ENCODE measurements at places on chromosomes 1 and 21.

DNA sequence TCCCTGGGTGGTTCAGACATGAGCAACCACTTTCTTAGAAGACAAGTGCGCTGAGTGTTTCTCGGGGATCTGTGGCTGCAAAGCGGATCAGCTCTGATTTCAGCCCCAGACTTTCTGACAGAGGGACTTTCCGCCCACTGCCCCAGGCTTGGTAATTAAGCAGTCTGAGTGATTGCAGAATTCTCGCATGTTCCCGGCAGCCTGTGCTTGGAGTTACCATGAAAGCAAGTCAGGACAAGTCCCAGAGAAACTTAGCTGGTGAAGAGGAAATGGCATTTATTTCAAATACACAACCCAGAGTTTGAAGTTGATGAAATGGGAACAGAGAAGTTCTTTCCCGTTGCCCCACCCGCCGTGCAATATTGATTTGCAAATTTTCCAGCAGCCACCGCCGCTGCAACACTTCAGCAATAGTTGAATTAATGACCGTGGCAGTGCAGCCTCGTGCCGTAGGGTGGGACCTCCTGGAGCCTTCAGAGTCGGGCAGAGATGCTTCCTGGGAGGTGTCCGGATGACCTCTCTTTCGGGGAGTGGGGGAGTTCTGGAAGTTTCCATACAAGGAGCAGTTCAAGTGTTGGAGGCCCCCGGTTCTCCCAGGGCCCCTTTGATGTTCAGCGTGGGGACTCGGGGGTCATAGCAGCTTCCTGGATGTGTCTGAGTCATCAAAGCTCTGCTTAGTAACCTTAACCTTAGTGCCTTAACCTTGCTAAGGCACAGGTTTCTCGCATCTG, 134.7 kb downstream of the KAZN start:
- no peak for DNase-seq

DNA sequence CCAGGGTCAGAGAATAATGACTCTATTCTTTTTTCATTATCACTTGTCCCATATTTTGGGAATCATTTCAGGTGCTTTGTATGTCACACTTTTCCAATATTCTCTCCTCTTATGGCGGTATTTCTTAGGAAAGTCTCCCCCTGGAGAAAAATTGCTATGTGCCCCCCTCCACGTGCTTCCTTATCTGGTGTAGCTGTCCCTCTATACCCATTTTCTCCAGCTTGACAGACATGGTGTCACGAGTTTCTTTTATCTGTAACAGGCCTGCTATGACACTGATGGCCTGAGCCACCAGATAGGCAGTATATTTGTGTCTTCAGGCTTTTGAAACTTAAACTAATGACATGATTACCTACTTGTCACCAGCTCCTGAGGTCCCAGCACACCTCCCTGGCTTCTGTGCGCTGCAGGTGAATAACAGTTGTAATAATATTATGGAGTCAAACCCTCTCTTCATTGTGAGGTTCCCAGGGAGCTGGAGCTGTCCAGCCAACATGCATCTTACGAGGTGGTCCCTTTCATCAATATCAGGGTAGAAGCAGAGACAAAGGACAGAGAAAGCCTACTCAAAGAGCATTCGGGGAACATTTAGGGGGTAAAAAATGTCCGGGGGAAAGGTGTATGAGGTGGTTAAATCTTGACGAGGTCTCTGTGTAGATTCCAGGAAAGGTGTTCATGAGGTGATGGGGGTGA, 71.2 kb upstream of the DUSP10 start:
- DNase-seq: no peak

DNA sequence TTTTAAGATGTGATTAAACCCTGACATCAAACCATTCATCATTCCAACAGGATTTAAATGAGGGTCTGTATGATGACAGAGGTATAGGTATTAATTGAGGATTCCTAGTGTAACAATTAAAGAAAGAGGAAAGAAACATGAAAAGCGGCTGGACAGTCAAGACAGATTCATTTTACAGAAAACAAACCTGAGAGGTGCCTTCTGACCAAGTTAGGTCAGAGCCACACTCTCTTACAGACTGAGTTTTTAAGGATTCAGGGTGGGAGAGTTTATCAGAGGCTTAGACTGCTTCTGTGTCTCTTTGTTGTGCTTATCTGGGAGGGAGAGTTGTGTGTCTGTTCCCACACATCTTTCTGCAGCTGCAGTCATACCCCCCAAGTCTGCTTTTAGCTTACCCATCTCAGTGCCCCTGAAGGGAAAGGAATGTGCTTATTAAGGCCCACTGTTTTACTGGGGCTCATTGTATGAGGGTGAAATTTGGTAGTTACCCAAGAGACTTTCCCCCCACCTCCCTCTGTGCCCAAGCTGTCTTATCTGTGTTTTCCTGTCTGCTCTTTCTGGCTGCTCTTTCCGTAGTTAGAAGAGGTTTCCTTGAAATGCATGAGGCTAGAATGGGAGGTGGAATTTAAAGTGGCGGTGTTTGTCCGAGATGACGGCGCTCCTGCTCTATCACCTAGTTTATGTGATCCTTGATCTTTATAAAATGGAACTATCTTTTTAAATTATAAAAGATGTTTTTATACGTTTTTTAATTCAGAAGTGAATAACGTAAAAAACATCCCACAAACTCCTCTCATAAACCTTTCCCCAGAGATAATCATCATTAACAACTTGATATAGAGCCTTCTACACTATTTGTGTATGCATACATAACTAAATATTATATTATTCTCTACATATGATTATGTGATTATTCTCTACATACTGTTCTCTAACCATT, 96.0 kb upstream of the TNFSF4 start:
- DNase-seq: no peak

DNA sequence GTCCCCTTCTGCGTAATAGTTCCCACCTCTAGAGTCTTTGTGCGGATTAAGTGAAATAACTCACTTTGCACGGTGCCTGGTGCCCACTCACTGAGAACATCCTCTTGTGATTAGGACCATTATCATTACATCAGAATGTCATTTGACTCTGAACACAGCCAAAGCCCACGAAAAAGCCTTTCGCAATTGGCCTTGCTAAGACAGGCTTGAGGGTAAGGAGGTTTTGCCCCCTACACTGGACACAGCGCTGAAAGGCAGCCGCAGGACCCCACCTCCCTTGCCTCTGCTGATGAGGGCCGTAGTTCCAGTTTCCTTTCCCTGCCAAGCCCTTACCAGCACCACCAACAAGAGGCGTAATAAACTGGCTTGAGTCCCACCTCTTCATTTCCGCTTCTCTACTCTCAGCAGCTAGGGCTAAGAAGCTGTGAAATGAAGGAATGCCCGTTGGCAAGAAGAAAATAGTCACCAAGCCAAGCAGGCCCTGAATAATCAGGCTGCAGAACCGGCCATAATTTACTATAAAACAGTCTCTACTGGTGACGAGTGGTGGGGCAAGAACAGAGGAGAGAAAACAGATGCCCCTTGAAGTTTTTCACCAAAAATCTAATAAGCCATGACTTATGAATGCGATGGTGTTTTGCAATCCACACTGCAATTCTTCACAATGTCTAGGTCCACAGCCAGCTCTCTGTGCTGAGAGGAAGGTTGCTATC, 53.1 kb downstream of the SH3GLB1 start:
- DNase-seq: no peak

GRCh38 chr1:209777587-209777986, 6.8 kb downstream of the C1orf74 start:
- DNase-seq: no peak

DNA sequence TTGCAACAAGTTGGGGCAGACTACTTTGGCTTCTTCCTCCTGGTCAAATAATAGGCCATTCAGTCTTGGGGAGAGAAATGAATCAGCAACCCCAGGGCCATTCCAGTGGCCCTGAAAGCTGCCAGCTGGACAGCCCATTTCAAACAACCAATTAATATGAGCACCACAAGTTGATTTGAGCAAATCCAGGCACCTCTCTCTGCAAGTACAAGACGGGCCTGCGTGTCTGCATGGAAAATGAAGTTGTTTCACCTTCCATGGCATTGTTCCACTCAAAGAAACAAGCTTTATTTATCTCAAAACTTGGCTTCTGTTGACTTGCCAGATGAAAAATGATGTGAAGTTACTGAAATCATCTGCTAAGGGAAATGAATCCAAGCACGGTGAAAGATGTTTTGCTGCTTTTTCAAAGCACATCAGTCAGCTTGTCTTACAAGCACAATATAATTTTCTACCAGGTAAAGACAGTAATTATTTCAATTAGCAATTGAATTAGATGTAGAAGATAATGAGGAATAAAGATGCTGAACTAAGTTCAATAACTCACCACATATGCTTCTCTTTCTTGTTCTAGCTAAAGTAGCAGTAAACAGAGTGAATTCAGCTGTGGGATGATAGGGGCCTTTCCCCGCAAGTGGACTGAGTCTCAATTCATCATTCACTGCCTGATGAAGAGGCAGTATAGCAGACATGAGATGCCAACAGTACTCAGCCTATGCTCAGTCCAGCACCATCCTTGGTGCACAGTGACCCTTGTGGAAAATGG, 95.2 kb upstream of the SSX2IP start:
- no peak for DNase-seq

GRCh38 chr21:31673321-31673912, 13.9 kb downstream of the SOD1 start:
- DNase-seq: no peak

DNA sequence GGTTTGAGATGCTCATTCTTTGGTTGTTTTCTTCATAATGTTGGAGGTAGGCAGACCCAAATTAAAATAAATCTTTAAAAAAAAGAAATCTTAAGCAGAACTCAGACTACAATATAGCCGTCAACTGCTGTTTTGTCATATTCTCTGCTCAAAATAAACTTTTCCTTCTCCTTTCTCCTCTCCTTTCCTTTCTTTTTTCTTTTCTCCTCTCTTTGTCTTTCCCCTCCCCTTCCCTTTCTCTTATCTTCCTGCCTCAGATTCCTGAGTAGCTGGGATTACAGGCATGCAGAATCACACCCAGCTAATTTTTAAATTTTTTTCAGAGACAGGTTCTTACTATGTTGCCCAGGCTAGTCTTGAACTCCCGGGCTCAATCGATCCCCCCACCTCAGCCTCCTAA, 24.8 kb upstream of the MTF1 start:
- no peak for DNase-seq

- no peak for DNase-seq
Observed at GRCh38 chr1:203346060-203346768, 4.7 kb downstream of the FMOD start.

- DNase-seq: no peak
Observed at GRCh38 chr1:93475681-93476080, 27.8 kb downstream of the FNBP1L start.

GRCh38 chr1:1908506-1908791, 6.6 kb upstream of the CALML6 start:
- DNase-seq: no peak

- DNase-seq: no peak
Observed at GRCh38 chr1:220425852-220426251, 102.1 kb upstream of the MARK1 start.

GRCh38 chr1:56491441-56491840, 87.9 kb downstream of the PLPP3 start:
- DNase-seq: no peak

DNA sequence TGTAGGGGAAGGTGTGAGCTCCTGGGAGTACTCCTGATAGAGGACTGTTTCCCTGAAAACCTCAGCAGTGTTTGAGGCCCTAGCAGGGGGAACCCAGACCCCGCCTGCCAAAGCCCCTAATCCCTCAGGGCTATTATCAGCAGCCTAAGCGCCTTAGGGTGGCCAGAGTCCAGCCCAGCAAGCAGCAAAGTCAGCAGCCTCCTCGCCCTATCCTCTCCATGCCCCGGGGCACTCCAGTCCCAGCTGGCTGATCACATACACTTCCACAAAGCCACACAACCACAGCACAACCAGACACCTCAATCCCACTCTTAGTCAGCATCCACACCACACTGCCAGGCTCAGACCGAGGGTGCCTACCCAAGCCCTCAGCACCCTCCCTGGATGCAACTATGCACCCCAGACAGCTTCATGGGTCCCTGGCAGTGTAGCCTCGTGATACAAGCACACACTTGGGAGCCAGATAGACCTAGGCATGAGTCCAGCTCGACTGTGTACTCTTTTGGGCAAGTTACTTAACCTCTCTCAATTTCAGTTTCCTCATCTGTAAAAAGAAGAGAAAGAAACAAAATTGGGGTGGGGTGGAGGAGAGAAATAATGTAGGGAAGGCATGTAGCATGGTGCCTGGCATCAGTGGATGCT, 7.1 kb downstream of the IGSF9 start:
- DNase-seq: no peak

GRCh38 chr1:179825206-179825605, 52.4 kb downstream of the TOR1AIP2 start:
- DNase-seq: no peak

GRCh38 chr1:48294656-48295055, 72.1 kb downstream of the SLC5A9 start:
- DNase-seq: no peak

DNA sequence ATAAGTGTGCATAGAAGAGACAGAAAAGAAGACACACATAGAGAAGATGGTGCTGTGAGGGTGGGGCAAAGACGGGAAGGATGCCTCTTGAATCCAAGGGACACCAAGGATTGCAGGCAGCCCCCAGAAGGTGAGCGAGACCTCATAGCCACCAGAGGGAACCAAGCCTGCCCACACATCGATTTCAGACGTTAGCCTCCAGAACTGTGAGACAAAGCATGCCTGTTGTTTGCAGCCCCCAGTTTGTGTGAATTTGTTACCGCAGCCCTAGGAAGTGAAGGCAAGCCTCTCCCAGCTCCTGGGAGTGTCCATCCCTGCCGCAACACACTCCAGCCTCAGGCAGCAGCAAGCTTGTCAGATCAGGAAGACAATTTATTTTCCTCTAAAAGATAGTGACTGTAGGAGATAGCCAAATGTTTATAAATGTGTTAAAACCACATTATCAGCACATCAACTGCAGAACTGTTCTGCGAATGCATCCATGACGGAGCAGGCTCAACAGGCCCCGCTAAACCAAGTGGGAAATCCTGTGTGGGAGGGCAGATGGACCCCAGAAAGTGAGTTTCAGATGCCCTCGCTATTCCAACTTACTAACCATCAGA, 543.3 kb downstream of the MATN1 start:
- no peak for DNase-seq

GRCh38 chr1:216325336-216325735, 97.9 kb downstream of the USH2A start:
- no peak for DNase-seq

DNA sequence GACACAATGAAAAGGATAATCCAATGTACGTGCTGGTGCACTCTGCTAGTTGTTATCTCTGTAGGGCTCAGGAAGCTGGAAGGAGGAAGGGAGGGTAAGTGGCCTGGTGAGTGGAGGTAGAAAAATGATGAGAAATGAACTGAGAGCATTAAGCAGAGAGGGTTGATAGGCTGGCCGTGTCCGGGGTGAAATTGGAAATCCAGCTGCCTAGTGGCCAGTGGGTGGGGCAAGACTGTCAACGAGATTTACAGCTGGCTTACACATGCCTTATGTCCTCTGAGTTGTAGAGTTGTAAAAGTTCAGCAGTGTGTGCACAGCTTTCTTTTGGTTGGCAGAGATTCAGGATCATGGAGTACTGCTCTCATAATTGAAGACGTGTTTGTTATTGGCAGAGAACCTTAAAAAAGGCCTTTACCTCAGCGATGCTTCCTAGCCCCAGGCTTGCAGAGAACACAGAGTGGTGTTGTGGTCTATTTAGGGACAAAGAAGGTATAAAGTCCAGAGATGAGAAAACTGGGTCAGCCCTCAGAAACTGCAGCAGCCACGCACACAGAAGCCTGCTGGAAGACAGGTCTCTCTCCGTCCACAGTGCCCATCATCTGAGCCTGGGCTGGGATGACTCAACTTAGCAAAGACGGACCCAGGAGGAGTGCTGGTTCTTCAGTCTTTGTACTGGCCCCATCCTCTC, 132.4 kb downstream of the EDEM3 start:
- DNase-seq: no peak

- DNase-seq: no peak
Observed at GRCh38 chr1:237580726-237581125, 310.0 kb downstream of the ZP4 start.

GRCh38 chr1:34478515-34479076, 276.3 kb upstream of the GJB5 start:
- no peak for DNase-seq
